ENCODE measurements at places on chromosomes 11 and 22.

- DNase-seq: no peak
Observed at GRCh38 chr11:74951226-74951625, 2.2 kb downstream of the SPCS2 start.

- DNase-seq: no peak
Observed at GRCh38 chr11:106021181-106021966, 666 bp downstream of the MSANTD4 start.

DNA sequence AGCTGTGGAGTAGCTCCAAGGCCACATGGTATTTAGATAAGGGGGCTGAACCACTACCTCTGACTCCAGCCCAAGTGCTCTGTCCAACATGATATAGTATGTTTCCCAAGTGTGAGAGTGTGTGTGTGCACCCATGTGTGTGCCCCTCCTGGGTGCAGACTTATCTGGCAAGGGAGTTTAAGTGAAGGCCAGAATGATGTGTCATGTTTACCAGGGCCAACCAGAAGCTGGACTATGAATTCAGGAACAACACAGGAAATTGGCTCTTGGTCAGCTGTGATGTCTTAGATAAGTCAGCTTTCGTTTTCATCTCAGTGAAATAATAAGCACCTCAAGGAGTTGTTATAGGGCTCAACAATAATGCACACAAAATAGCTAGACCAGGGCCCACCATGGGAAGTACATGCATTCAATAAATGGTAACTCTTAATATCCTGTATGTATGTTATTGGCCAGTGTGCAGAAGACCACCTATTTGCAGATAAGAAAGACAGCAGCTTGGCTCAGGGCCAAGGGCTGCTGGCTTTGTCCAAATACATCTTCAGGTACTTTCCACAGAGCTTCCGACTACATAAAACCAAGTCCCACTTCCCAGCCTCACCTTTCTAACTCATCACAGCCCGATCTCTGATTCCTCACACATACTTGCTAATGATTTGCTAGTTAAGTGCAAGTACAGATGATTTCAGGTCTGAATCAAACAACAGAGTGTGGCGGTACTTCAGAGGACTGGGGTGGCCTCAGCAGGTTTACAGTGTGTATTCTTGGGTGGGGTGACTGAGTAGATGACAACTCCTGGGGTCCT is 120.9 kb downstream of the ME3 start:
- no peak for DNase-seq

DNA sequence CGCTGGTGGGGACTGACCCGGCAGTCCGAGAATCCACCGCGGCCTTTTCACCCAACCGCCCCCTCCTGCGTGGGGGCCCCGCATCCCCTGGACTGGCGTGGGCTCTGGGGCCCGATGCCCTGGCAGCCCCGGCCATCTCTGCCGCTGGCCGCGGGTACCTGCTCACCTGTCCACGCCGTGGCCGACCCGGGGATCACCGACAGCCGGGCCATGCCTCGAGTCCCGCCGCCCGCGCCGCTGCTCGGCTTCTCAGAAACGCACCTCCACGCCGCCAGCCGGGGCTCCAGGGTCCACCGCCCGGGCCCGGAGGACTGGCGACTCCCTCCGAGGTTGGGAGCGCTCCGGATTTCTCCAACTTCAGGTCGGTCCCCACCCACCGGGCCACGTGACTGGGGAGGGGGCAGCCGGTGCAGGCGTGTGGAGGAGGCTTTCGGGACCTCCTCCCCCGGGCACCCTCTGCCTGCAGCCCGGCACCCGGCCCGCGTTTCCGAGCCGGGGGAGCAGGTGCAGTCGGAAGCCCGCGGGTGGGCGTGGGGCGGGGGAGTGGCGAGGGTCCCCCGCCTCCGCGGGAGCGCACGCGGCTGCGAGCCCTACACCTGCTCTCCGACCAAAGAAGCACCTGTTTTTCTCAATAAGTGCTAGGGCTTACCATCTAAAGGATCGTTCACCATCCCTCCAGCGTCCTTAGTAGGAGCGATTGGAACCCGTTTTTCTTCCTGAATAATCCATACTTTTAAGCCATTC is 554 bp upstream of the NRIP3 start:
- no peak for DNase-seq

DNA sequence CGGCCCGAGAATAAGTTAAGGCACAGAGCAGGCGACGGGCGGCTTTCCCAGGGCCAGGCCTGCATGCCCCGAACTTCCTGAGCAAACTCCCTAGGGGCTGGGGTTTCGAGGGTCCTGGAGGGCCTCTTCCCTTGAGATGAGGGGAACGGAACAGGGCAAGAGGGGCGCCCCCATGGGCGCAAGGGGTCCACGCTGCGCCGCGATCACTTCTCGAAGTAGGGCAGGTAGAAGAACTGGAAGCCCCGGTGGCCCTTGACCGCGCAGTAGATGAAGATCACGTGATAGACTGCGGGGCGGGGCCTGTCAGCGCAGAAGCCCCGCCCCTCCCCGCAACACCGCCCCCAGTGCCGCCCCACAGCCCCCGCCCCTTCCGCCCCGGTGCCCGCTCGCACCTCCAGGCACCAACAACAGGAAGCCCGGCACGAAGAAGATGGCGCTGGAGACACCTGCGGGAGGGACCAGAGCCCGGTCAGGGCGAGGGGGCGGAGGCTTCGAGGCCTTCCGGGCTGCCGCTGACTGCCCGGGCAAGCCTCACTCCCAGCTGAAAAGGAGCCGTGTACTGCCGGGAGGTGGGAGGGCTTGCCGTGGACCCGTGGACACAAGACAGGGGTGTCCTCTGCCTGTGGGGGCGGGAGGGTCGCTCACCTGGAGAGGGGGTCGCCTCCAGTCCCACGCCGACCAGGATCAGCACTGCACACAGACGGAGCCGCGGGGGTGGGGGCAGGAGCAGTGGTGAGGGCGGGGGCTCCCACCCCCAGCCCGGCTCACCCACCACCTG is 4.5 kb downstream of the TMEM134 start:
- peak; percentile 82 for DNase-seq

- no peak for DNase-seq
Observed at GRCh38 chr11:87174870-87175269, 137.1 kb downstream of the TMEM135 start.

- DNase-seq: no peak
Observed at GRCh38 chr11:92972248-92972647, 2.8 kb downstream of the MTNR1B start.

- no peak for DNase-seq
Observed at GRCh38 chr11:122882189-122882856, at the start of gene JHY. JHY (plus strand) TSS chr11:122882759; CDS start chr11:122885850, 3,091 bp downstream.

DNA sequence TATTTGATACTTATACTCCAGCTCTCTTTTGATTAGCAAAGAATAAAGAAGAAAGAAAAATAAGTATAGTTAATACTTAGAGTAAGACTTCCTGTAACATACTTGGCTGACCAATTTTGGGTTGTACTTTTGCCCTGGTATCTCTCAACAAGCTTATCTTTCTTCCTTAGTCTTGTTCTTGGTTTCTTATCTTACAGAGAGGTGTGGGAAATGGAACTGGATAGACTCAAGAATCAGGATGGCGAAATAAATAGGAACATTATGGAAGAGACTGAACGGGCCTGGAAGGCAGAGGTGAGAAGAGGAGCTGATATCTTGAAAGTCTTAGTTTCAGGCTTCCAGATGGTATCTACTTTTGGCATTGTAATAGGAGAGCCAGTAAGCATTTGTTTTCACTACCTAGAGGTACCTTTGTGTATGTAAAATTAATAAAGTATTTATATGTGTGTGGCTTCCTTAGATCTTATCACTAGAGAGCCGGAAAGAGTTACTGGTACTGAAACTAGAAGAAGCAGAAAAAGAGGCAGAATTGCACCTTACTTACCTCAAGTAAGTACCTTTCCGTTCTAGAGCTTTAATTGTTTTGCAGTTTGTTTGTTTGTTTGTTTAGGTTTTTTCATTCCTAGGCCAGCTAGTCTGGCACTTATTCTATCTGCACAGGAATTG is 11.3 kb upstream of the BACE1-AS start:
- DNase-seq: no peak

GRCh38 chr11:99079576-99079975 is 58.8 kb downstream of the CNTN5 start:
- no peak for DNase-seq

GRCh38 chr11:134757633-134758032 is 345.6 kb upstream of the B3GAT1 start:
- DNase-seq: no peak

GRCh38 chr11:7840578-7840977 is 43.8 kb upstream of the OR5P2 start:
- DNase-seq: no peak

DNA sequence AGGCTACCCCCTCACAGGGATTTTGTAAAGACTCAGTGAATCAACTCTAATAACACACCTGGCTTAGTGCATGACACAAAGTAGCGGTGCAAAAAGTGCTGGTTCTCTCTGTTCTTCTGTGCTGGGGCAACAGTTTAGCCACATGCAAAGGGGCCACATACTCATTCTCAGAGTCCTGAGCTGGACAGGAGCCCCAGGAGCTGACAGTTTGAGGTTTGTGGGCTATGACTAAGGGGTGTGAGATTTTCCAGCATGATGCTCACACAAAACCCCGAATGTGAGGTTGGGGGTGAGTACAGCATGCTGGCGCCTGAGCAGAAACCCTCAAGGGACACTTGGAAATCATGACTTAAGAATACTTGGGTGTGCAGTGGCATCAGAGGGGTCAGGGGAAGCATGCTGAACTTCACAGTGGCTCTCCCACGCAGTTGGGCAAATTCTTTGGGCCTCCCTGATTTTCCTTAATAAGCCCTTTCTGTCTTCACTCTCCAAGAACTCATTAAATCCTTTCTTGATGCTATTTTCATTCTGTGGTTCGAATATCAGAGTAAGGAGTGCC is 31.0 kb downstream of the TMPRSS5 start:
- DNase-seq: no peak

GRCh38 chr11:101668236-101668635 is 84.4 kb upstream of the TRPC6 start:
- DNase-seq: no peak

- no peak for DNase-seq
Observed at GRCh38 chr11:65212226-65212801, 30.6 kb downstream of the CAPN1 start.

GRCh38 chr22:35335936-35336781 is 36.5 kb downstream of the TOM1 start:
- no peak for DNase-seq

- DNase-seq: no peak
Observed at GRCh38 chr11:69686856-69687255, 11.7 kb upstream of the LTO1 start.

GRCh38 chr11:79406376-79406775 is 34.5 kb downstream of the TENM4 start:
- DNase-seq: no peak

DNA sequence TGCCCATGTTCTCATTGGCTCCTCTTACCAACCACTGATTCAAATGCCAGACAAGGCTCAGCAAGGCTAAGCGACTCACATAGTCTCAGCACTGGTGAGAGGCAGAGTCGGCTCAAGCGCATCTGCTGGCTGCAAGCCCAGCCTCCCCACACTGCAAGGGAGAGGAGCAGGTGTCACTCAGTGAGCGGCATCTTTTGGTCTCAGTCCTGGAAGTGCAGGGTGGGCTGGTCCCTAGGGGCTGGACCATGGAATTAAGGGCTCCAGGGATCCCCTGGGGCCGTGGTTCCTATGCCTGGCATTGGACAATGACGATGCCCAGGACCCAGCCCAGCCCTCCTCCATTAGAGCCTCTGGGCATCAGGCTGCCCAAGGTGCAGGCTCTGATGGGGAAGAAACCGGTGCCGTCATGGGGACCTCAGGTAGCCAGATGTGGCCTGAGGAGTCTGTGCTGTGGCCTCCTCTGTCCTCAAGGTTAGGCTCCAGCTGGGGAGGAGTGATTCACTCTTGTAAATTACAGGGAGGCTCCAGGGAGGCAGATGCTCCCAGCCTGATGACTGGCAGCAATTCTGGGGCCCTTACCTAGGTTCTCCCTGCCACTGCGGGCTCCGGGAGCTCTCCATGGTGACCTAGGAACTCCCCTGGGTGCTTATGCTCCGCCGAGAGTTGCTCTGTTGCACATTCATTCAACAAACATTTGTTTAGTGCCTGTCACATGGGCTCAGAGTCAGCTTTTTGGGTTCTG is 28.0 kb downstream of the FADS2 start:
- no peak for DNase-seq

DNA sequence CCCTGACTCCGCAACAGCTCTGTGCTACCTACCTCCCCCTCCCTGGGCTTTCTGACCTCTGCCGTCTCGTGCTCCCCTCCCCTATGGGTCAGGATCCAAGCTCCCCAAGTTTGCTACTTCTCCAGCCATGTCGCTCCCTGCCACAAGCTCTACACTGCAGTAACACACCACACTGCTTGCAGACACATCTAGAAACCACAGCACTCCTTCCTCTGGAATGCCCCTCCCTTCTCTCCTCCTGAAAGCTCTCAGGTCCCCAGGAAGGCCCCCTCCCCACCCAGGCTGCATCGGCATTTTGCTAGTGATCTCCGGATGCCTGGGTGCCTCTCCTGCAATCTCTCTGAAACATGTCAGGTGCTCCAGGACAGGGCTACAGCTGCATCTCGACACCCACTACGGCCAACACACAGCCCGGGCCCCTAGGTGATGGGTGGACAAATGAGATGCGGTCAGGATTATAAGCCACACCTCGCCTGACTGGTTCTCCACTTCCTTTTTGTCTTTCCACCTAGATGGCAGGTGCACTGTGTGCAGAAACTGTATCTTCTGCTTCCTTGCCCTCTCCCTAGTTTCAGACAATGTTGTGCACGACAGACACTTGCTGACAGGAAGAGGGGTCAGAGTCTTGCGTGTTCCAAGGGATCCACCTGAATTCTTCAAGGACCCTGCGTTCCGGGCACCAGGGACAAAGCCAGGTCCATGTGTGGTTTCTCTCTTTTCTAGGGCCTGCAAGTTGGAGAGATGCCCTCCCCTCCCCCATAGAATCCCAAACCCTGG is 22.9 kb downstream of the RPUSD4 start:
- DNase-seq: no peak

- no peak for DNase-seq
Observed at GRCh38 chr11:111386611-111387150, 7.6 kb upstream of the POU2AF1 start.

- DNase-seq: no peak
Observed at GRCh38 chr11:70643642-70644041, 245.3 kb downstream of the CTTN start.

GRCh38 chr11:62770778-62771143 is 435 bp upstream of the TAF6L start:
- DNase-seq: no peak

- DNase-seq: no peak
Observed at GRCh38 chr11:11170352-11171084, 182.5 kb downstream of the CSNK2A3 start.

DNA sequence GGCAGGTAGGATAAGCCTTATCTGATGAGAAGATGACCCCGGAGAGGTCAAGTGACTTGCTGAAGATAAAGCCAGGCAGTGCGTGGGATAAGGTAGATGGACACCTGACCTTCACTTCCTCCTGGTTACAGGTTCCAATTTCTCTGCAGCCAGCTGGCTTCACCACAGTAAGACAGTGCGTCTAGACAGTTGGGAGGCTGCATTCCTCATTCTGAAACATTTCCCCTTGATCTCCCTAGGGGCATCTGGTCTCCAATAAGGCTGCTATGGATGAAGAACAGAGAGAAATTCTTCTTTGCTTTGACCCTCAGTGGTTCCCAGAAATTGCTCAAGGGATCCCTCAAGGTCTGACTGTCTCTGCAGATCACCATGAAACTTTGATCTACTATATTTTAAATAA is 211.3 kb downstream of the MYO18B start:
- no peak for DNase-seq
